ENCODE measurements at places on chromosomes 3 and 15.

DNA sequence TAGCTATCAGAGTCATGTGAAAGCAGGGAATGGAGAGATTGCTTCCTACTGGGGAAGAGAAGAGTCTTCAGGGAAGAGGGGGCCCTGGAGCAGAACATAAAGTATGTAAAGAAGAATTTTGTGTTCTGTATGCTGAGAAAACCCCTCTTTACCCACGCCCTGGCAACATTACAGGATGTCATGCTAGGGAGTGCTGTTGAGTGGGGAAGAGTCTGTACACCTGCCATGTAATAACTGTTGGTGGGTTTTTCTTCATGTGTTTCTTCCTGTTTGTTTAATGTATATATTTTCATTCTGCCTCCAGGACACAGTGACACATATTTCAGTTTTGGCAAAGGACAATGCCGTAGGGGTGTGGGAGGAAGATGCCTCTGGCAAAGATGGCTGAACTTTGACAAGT lies 122.8 kb upstream of the LPP start:
- no peak for DNase-seq

DNA sequence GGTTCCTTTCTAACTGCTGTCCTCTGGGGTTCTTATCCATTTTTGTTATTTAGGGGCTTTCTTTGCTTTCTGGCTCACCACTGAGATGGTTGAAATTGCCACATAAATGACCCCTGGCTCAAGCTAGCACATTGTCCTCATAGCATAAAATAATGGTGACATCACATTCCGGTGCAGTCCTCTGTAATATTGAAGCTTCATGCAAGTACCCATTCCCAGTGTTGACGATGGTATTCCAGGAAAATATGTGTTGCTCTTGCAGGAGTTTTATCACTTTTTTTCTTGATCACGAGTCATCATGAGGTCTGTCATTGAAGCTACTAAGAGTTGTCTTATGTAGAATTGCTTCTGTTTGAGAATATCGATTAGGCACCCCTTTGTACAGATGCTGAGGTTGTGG lies 56.1 kb downstream of the CRTC3 start:
- no peak for DNase-seq

- no peak for DNase-seq
Observed at GRCh38 chr3:178749471-178749870, 213.2 kb downstream of the KCNMB2 start.

GRCh38 chr3:85476891-85477495 lies 518.2 kb downstream of the CADM2 start:
- no peak for DNase-seq

- no peak for DNase-seq
Observed at GRCh38 chr3:176867681-176868663, 329.3 kb downstream of the TBL1XR1 start.

DNA sequence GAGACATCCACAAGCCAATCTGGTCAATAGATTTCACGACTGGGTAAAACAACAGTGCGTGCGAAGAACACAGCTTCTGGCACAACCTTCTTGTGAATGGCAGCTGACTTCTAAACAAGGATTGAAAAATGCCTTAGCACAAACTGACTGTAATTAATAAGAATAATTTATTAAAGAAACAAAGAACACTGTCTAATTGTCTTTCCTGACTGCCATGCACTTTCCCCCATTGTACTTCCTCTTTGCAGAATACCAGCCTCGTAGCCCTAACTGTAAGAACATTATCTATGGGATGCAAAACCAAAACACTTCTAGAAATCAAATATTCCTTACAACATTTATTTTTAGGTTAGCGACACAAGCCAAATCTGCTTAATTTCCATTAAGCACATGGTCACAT lies 6.5 kb downstream of the FOXP1 start:
- no peak for DNase-seq

GRCh38 chr15:57323806-57324589 lies 52.3 kb upstream of the CGNL1 start:
- no peak for DNase-seq

DNA sequence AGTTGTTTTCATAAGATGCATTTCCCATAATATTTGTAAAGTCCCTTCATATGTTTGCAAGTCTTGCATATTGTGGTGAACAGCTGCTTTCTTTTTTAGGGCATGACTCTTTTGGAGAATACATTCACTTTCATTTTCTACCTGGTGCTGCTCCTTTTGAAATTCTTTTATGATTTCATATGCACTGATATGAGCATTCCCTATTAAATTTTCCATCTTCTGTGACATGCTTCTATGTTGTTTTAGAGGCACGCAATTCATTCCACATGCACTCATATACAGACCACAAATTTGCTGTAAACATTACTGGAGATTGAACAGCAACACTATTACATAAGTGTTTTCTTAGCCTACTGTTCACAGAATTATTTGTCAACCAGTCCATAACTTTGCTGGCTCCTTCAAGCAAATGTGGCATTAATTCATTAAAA lies 92.8 kb upstream of the TNFSF10 start:
- no peak for DNase-seq

GRCh38 chr3:184765730-184766074 lies 46.3 kb upstream of the VPS8 start:
- no peak for DNase-seq

DNA sequence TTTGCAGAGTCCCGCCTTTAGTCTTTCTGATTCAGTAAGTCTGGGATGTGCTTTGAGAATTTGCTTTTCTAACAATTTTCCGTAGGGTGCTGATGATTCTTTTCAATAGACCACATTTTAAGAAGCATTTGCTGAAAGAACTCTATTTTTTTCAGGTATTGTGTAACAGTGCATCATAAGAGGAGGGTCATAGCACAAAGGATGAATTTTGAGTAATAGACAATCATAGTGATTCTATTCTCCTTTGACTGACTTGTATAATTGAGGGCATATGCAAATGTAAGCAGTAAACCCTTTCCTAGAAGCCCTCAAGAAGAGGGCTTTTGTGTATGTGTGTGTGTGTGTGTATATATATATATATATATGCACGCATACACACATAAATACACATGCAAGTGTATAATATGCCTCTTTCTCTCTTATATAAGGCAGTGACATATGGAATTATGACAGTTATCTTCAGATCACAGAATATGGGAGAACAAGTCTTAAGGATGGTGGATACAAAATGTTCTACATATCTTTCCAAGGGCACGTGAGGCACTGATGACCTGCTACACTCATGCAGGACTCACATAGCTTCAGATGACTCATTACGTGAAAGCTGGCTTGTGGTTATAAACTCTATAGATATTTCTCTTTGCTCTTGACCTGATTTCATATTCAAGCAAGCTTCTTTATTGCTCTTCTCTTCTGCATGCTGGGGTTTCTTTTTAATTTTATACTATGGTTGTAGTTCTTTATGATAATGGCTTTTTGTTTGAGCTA lies 6.5 kb upstream of the PLSCR1 start:
- no peak for DNase-seq

DNA sequence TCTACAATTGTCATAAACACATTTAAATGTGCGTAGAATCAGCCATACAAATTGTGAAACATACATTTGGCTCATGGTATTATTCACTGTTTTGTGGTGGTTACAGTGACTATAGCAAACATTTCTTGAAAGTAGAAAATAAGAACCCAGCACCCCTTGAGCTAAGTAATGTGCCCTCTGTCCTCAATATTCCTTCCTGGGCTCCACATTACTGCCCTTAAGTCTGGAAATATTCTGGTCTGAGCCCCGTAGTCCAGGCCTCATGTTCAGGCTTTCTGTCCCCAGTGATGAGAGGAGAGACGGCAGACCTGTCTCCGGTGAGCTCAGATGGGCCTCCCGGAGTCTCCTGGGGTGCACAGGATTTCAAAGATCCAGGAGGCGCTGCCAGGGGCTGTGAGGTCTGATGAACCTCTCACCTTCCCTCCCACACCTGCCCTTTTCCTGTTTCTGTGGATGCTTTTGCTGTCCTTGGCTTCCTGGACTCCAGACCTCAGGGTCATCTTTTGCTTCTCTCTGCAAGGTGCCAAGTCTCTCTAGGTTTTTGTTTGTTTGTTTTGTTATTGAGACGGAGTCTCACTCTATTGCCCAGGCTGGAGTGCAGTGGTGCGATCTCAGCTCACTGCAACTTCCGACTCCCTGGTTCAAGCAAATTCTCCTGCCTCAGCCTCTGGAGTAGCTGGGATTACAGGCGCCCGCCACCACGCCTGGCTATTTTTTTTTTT lies 8.8 kb upstream of the MUC20 start:
- DNase-seq: no peak

DNA sequence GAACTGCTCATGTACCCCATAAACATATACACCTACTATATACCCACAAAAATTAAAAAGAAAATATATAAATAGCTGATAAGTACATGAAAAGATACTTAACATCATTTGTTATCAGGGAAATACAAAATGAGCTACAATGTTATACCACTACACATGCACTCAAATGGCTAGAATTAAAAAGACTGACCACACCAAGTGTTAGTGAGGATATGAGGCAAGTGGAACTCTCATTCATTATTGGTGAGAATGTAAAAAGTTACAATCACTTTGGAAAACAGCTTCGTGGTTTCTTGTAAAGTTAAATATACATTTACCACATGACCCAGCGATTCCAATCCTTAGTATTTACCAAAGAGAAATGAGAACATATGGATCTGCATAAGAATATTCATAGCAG lies 26.5 kb downstream of the EOMES start:
- no peak for DNase-seq

DNA sequence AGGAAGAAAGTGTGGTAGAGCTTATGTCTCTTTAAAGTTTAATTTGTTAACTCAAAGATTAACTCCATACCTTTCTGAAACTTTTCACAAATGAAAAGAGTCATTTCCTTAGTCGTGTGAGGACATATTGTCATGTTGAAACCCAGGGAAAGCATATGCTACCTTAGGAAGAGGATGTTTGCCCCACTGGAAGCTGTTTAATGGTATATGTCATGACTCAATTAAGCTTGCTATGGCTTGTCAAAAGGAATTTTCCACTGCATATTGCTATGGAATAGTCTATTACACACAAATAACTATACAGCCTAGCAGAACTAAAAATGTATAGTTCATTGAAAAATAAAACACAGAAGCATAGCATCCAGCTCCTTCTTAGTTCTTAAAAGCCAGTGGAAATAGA lies 69.9 kb downstream of the NSUN3 start:
- DNase-seq: no peak
